AG04450 (cell line): ENCODE measurements at places on chromosomes 1 and 21.
A peak's percentile ranks its signal among the peaks of the same experiment; 100 is the strongest.

- DNase-seq, result no peak
These were observed 33.8 kb upstream of the RCAN3 start for GRCh38 chr1:24468685-24469316.

GRCh38 chr1:110859062-110859461 lies 13.9 kb upstream of the CD53 start:
- DNase-seq, result no peak

GRCh38 chr1:159802111-159802510 lies at the start of gene FCRL6:
FCRL6 (plus strand) TSS chr1:159802360; CDS start chr1:159802425, 65 bp downstream.
- DNase-seq, result no peak

DNA sequence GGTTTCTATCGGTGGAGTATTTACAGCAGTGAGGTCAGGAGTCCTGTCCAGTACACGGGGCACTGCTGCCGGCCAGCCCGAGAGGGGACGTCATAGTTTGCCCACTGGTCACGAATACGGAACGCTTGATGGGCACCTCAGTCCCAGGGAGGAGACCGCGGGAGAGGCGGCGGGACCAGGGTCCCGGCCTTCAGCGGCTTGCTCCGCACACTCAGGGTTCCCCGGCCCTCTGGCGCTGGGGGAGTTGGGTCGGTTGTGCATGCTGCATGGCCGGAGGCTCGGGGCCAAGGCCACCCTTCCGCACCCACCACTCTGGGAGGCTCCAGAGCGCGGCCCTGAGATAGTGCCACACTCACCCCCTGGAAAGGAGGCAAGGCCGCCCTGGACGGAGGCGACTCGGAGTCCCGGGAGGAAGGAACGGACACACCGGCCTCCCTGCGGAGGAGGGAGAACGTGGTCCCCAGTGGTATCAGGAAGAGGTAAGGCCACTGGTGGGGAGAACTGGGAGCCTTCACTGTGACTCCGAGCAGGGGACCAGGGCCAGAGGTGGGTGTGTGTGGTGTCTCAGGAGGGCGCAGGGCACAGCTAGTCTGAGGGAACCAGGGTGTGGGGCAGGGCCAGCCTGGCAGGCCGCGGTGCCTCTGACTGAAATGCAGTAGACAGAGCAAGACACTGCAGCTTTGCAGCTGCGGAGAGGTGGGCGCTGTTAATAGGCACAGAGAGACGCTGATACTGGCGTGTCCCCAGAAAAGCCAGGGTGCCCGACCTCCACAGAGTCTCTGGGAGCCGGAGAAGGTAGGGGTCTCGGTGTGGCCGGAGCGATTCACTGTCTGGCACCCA lies 28.6 kb upstream of the PRSS38 start:
- no peak for DNase-seq

- no peak for DNase-seq
These were observed 126.6 kb downstream of the C1orf21 start for GRCh38 chr1:184513421-184513820.

DNA sequence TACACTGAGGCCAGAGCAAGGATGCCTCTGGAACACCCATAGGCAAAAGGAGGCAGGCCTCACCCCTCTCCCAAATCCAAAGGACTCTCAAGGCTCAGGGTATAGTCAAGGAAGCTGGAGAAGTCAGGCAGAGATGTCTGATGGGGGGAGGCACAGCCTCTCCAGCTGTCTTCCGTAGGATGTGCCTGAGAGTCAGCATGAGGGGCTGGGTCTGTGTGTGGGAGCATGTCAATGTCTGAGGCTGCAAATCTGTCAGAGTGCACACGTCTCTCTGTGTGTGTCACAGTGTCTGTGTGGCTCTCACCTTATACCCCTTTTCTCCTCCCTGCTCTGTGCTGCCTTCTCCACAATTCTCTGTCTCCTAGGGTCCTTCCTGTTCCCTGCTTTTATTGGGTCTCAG lies 4.0 kb downstream of the HPCAL4 start:
- no peak for DNase-seq

DNA sequence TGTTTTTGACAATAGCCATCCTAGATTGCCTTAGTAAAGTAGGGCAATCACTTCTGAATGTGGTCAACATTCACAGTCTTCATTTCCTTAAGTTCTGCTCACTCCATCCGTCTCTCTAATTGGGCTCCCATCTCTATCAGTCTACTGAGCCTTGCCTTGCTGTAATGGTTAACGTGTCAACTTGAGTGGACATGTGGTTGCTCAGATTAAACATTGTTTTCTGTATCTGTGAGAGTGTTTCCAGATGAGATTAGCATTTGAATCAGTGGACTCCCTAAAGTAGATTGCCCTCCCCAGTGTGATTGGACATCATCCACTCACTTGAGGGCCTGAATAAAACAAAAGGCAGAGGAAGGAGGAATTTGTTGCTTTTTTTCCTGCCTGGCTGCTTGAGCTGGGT lies 26.4 kb downstream of the C1orf216 start:
- DNase-seq, result no peak

DNA sequence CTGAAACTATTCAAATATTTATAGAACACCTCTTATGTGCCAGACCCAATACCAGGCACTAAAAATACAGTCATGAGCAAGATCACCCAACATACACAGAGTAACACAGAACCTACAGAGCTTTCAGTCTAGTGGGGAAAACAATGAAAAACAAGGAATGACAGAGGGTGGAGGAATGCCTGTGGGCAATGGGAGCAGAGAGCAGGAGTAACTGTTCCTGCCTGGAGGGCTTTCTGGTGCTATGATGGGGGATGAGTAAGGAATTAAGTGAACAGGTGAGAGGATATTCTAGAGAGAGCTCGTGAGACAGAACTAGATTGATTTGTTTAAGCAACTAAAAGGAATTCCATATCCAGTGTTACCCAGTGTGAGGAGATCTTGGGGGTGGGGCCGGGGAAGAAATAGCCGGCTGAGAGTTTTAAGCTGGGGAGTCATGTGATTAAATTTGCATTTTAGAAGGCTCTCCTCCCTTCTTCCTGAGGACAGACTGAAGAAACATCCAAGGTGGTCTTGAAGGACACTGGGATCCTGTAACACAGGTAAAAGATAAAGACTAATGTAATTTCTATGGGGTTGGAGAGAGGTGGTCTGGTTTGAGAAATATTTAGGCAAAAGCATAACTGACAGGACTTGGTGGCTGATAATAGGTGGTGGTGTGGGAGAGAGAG lies 2.1 kb upstream of the CD53 start:
- no peak for DNase-seq

- no peak for DNase-seq
These were observed 12.3 kb downstream of the NCF2 start for GRCh38 chr1:183577897-183578465.

DNA sequence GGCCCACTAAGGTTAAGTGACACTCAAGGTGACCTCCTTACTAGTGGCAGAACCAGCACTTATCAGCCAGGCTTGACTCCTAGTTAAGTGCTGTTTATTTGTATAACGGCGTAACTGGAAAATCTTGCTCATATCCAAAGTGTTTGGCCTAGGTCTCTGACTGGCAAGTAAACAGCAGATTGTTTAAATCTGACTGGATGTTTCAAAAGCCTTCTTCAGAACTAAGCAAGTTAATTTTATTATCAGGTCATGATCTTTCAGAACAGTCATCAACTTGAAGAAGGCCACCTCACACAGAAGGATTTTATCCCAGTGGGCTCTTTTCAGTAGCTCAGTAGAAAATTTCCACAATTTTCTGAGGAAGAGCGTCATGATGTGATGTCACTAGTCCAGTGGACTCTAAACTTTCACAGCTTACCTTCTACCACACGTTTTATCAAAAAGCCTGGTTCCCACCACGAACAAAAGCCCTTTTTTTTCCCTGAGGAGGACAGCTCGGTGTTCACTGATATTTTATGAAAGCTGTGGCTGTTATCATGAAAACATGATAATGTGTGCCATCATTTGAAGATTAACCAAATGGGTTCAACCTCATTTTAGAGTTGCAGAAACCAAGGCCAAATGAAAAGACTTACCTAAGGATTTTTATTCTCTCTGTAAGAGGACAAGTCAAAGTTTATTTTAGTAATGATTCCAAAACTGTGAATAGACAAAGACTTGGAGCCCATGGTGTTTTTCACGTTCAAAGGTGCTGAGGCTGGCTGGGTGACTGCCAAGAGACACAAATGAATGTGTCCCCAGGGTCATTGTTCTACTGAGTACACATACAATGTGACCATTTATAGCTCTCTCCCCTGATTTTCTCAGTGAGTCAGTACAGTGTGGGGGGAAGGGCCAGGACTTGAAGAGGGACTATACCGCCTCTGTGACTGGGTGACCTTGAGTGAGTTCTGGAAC lies 9.1 kb downstream of the SGIP1 start:
- peak; percentile 66 for DNase-seq

GRCh38 chr1:29358183-29358582 lies 121.9 kb downstream of the PTPRU start:
- DNase-seq, result no peak

- no peak for DNase-seq
These were observed 240.8 kb downstream of the TRABD2B start for GRCh38 chr1:47756411-47756810.

- no peak for DNase-seq
These were observed 25.3 kb downstream of the FMO2 start for GRCh38 chr1:171210355-171210754.

DNA sequence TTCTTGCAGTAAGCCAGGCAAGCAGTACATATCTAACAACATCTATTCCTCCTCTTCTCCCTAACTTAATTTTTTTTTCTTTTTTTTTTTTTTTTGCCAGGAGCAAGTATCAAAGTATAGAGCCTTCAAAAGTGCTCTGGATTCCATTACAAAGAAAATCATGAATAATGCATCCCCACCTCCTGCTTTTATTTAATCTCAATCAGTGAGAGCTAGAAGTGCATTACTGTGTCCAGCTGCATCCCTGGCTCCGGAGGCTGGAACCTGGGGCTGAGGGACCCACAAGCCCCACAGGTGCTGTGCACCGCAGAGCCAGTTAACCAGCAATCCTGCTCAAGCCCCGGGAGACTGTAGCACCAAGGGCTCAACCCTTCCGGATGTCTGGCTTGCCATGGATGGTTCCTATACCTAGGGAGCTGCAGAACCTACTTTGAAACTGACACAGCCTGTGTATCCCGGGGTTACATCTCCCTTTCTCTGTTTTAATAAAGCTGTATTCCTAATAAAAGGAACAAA lies 455.9 kb upstream of the RUNX1 start:
- DNase-seq, result no peak

GRCh38 chr1:33161061-33161681 lies 20.7 kb downstream of the TRIM62 start:
- DNase-seq, result no peak

DNA sequence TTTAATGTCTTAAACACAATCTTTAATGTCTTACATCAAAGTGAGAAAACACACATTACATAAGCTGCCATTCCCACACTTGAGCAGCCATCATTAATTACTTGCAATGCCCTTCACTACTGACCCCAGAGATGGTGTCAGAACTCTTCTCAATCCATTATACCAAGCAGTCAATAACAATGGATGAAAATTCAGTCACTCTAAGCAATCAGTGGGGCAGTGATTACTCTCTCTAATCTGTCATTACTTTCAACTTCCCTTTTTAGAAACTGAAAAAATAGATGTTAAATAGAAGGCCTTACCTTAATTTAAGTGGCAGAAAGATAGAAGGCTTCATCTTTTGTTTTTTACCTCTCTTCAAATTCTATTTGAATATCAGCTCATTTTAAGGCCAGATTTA lies 9.7 kb upstream of the FRRS1 start:
- no peak for DNase-seq

- peak; percentile 32 for DNase-seq
These were observed 479 bp upstream of the ACADM start for GRCh38 chr1:75723989-75724471.

DNA sequence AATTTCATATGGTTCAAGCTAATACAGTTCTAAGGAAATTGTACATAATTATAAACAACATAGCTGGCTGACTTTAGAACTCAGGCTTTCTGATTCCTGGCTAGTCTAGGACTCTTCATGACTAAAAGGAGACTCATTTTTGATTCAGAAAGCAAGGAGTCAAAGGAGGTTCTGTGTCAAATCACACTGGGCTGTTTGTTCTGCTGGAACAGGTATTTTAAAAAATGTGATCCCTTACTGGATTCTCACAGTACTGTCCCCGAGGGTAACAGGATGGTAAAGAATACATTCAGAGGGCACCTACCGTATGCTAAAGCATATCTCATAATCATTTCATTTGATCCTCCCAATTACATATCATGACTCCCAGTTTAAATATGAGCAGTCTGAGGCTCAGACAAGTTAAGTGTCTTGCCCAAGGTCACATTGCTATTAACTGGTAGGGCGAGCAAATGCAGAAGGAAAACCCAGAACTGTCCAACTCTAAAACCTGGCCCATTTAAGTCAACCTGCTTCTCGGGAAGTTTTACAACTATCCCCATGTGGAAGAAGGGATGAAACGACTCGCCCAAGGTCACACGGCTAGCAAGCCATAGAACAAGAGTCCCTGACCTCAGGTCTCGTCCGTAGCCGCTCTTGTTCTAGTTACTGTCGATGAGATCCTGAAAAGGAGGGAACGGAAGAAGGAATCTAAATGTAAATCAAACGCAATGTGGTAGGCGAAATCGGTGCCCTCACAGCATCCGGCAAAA lies 675 bp downstream of the MYSM1 start:
- no peak for DNase-seq

- no peak for DNase-seq
These were observed 8.2 kb upstream of the PRMT6 start for GRCh38 chr1:107048241-107048640.

- DNase-seq, result no peak
These were observed 704 bp downstream of the S100A16 start for GRCh38 chr1:153612111-153612754.

GRCh38 chr21:38802050-38803026 lies 3.4 kb upstream of the ETS2 start:
- DNase-seq, result no peak

- DNase-seq, result no peak
These were observed 26.3 kb upstream of the KIAA0040 start for GRCh38 chr1:175218786-175219434.

- DNase-seq, result no peak
These were observed 24.2 kb downstream of the PLEKHA6 start for GRCh38 chr1:204335533-204335932.

- DNase-seq, result peak; percentile 59
These were observed 1.2 kb downstream of the CD160 start for GRCh38 chr1:145720556-145720877.

DNA sequence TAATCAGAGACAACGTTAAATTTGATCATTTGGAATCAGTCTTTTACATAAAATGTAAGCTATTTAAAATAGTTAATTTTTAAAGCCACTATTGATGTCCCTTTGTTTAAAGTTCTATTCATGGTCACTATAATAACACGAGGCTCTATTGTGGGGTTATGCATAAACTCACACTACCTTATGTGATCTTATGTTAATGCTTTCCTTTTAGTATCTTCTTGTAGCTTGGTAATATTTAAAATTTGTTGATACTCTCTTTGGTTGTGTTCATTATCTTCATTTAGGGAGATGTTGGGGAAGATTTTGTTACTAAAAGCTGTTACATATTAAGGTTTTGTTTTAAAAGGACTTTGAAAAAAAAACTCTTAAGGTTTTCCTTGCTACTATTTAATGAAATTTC lies 1.2 kb downstream of the B3GALT2 start:
- no peak for DNase-seq

DNA sequence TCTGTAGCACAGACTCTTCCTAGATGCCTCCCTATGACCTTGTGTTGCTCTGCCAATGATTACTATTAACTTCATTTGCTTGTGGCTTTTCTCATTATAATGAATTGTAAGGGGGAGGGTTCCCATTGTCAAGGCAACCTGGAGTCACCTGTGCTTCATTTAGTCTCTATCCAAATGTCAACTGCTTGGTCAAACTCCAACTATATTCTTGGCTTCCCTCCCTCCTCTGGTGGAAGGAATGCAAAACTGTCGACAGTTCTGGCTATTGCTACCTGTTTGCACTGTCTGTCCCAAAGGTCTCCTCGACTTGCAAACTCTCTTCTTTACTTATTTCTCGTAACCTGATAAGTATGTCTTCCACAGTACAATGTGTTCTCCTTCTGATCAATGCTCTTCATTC lies 100.3 kb downstream of the CACNA1E start:
- no peak for DNase-seq
